NCI-H2029 (cell line): ENCODE measurements at places on chromosomes 4 and X.
A peak's percentile ranks its signal among the peaks of the same experiment; 100 is the strongest.

DNA sequence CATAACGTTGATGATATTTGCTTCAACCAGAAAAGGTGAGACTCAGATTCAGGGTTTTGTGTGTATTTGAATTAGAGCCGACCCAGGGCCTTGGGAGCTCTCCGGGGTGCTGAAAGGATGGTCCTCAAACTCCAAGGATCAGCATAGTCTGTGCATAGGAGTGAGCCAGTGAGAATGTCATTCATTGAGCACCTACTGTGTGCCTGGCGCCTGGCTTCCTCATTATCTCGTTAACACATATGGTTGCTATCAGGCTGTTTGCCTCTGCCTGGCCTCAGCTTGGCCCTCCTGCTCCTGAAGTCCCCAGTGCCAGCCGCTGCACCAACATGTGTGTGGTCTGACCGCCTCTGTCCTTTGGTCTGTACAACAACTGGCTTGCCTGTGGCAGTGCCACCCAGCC, 25.1 kb upstream of the JAKMIP1 start:
- DNase-seq, result no peak

DNA sequence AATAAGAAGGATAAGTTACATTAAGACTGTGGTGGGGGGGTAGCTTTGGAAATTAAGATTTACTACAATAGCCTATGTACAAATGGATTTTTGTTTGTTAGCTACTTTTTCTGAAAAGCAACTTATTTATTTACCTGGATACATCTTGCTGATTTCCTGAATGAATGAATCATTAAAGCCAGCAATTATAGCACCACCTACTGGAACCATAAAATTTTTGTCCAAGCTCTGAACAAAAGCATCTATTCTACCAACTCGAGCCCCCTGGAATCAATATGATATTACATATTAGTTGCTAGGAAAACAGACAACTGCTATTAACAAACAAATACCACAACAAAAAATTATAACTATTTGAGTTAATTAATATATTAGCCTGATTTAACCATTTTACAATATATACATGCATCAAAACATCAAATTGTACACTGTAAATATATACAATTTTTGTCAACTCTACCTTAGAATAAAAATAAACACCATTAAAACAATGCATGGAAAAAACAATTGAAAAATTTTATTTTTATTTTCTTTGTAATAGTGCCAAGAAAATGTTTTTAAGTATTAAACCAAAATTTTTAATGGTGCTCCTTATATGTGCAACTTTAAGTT, 15.3 kb downstream of the SEPSECS start:
- peak; percentile 25 for DNase-seq

DNA sequence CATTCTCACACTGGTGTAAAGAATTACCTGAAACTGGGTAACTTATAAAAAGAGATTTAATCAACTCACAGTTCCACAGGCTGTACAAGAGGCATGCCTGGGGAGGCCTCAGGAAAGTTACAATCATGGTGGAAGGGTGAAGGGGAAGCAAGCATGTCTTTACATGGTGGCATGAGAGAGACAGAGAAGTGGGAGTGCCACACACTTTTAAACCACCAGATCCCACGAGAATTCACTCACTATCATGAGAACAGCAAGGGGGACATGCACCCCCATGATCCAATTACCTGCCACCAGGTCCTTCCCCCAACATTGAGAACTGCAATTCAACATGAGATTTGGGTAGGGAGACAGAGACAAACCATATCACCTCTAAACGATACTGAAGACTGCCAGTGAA, 23.0 kb downstream of the EPGN start:
- DNase-seq, result no peak

GRCh38 chr4:41844327-41844726, 90.9 kb upstream of the TMEM33 start:
- no peak for DNase-seq

GRCh38 chrX:129497146-129497843, 26.0 kb downstream of the SMARCA1 start:
- no peak for DNase-seq

DNA sequence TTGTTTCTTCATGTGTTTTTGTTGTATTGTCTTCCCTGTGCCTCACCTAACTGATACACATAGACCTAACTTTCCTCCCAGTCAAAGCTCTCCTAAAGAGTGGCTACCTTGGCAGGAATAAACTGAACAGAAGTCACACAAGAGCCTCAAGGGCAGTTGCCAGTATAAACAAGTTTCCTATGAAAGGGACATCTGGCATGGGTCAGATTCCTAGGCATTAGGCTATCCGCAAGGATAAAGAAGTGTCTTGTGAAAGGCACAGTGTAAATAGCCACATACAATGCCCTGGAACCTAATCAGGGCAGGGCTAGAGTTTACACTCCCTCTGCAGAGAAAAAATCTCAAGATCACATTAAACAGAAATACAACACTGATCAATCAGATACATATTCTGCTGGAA, 220.8 kb downstream of the SPANXN3 start:
- peak; percentile 77 for DNase-seq

GRCh38 chrX:150712619-150713018, 19.4 kb downstream of the MTMR1 start:
- no peak for DNase-seq

- no peak for DNase-seq
Observed at GRCh38 chrX:19867411-19867732, 20.0 kb downstream of the SH3KBP1 start.

DNA sequence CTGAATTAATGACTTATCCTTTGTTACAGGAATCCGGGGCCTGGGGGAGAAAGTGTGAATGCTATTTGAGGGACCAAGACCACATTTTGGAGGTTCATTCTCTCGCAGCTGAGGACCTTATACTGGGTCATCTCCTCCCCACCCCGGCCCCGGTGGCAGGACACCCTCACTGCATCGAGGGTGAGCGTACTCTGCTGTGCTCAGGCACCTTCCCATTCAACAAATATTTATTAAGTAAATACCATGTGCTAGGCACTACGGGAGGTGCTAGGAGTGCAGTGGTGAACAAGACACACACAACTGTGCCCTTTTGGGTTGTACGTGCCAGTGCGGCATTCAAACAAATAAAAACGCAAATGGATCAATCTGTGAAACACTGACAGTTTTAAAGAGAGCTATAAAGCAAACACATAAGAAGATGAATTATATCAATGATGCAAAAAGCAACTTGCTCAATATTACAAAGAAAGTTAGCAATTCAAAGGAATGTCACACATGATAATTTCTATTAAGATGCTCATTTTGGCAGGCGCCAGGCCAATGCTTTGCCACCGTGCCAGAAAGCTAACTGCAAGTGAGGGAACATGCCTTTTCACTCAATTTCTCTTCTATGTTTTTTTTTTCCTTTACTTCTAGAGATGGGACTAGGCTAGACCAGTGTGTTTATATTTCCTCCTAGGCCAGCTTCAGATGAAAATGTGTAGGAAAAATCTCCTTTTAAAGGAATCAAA, 24.6 kb downstream of the ADGRG2 start:
- no peak for DNase-seq

DNA sequence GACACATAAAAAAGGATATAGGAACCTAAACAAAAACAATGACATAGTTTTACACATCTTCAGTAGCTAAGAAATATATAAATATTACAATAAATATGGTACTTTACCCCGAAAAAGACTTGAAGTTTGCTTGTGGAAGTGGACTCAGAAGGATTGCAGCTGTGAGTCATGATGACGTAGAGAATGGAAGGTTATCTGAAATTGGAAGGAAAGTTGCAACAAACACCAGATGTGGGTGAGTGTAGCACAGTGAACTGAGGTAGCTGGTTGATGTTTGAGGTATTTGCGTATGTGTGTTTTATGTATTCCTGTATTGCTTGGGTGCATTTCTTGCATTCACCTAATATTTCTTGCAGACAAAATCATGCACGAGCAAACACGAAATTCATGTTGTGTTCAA, 113.0 kb downstream of the ARX start:
- no peak for DNase-seq

- DNase-seq, result no peak
Observed at GRCh38 chr4:71570492-71570891, 213.4 kb downstream of the GC start.

DNA sequence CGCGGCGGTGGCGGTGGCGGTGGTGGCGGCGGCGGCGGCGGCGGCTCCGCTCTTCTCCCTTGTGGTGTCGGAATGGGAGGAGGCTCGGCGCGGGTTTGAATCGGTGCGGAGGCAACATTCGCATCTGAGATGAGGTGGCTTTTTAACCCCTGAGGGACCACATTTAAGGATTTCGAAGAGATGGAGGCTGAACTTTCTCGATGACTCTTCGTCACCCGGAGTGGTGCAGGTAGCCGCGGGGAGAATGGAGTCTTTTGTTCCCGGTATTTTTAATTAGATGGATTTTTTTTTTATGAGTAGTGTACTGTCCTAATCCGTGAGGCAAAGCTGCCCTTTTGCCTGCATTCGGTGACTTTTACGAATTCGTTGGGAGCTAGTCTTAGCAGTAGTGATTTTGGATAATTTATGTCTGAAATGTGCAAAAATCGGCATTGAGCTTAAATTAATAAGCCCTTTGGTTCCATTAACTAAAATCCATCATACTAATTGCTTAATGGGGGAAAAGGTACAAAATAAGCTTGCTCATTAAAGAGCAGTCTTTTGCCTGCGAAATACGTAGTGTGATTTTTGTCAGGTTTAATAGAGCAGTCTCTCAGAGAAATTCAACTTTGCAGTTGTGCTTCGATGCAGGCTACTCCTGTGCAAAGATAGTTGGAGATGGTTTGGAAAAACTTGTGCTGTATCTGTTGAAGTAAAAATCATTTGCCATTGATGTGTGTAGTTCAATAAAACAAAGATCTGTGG, 206.2 kb downstream of the TENM3 start:
- DNase-seq, result peak; percentile 58

DNA sequence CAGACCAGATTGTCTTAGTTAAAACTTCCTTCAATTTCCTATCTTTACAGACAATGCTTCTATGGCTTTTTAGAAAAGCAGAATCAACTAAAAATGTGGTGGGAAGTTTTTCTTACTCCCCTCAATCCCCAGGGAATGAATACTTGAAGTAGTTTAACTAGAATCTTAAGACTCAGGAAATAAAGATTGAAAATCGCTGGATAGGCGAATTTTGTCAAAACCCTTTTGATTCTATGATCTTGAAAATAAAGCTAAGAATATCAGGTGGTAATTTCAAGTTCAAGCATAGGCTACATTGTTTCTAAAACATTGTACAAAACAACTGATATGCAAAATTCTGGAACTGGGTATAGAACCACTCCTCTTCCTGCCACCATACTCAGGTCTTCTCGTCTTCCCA, 276.5 kb upstream of the GK2 start:
- DNase-seq, result no peak

- no peak for DNase-seq
Observed at GRCh38 chr4:13174001-13174400, 310.1 kb downstream of the RAB28 start.

DNA sequence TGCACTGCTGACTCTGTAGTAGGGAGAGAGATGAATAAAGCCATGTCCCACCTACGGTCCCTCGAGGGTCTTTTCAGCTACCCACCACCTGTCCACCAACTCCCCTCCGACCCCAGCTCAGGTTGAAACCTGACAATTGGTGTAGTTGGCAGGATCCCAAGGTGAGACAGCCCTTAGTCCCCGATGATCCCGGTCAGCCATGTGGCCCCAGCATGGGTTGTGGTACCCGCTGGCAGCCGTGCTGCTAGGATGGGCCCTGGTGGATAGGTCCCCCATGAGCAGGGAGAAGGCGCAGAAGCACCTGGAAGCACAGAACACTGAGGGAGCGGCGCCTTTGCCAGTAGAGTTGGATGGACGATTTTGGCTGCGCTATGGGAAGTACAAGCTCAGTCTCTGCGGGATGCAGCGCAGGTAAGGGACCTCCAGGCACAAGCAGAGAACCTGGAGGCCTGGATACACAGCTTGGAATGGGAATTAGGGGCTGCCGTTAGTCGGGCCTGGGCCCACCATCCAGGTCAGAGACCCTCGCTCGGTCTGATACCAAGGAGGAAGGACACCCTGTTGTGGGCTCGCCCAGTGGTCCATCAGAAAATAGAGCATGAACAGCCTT, 694.6 kb upstream of the AGA start:
- DNase-seq, result no peak

DNA sequence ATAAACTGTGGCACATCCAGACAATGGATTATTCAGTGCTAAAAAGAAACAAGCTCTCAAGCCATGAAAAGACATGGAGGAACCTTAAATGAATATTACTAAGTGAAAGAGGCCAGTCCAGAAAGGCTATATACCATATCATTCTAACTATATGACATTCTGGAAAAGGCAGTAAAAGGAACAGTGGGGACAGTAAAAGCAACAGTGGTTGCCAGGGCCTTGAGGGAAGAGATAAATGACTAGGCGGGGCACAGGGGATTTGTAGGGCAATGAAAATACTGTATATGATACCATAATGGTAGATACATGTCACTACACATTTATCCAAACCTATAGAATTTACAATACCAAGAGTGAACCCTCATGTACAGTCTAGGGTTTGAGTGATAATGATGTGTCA, 115.3 kb downstream of the ATP8A1 start:
- DNase-seq, result no peak

DNA sequence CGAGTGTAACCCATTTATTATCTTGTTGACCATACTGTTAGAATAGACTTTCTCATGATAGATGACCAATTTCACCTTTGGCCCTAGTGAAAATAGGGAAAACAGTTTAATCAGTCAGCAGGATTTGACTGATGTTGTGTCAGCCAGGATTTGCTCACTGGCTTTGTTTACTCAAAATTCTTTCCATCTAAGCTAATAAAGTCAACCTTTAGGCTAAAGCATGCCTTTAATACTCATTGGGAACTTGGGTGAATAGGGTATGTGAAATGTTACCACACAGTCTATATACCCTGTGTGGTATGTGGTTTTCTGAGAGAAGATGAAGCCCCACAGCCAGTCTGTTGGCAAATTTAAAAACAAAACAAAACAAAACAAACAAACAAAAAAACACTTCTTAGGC, 18.7 kb upstream of the SPANXB1 start:
- DNase-seq, result no peak

DNA sequence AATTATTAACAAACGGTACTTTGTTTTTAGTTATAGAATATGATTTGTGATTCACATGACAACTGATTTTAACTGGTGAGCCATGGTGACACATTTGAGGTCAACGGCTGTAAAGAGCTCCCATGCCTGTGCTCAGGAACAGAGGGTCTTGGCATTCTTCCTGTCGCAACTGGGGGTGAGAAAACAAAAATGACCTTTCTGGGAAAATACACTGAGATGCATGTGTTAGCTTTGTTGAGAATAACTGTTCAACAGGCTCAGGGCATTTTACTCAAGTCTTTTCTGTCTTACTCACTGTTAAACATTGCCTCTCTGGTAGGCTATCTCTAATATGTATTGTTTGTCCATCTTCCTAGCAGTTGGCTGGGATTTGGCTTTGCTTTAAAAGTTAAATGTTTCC, 57.1 kb upstream of the HPGD start:
- no peak for DNase-seq

DNA sequence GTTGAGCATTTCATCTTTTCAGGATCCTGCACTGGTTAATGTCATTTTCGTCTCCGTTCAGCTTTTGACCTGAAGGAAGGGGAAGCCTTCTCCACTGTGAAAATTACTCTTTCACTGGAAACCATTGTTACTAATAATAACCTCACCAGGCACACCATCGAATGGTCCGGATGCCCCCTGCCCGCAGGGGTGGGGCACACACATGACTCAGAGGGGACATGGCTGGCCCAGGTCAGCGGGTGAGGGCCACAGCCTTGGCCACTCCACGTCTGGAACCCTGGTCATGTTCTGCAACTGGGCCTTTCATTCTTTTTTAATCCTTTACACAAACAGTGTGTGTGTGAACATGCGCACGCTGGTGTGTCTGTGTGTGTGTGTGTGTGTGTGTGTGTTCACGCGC, 191.8 kb downstream of the BCOR start:
- no peak for DNase-seq
